ENCODE measurements at places on chromosomes 5 and 9.

- DNase-seq, result no peak
Measured at GRCh38 chr9:23015557-23015956, 568.9 kb downstream of the DMRTA1 start.

DNA sequence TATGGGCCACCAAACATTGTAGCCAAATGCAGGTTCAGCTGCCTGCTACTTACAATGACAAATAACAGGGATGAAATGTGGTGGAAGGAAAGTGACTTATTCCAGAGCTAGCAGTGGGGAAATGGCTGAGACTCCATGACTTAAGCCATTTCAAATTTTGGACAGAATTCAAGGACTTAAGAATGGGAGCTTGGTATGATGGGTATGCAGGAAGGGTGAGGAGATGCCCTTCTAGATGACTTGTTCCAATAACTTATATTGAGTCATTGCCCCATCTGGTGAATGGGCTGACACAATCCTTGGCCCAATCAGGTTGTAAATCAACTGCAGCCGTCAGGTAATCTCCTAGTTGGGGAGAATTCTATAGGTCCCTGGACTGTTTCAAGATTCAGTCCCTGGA is 230.7 kb upstream of the SGCD start:
- DNase-seq, result no peak

GRCh38 chr5:82747986-82748385 is 329.2 kb downstream of the TMEM167A start:
- DNase-seq, result no peak

DNA sequence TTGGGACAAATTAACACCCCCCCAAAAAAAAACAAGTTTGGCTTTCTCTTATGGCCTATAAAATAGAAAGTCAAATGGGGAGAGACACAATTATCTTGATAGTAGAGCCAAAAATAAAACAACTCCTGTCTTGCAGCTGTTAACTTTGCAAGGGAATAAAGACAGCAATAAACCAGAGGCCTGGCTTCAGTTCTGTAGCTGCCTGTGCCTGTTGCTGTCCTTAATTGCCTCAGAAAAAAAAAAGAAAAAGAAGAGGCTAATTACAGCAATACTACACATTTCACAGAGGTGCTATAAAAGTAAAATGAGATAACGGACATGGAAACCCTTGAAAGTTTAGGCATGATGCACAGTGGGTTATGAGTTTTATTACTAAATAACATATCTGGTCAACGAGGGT is 170.7 kb upstream of the IRX1 start:
- DNase-seq, result no peak

DNA sequence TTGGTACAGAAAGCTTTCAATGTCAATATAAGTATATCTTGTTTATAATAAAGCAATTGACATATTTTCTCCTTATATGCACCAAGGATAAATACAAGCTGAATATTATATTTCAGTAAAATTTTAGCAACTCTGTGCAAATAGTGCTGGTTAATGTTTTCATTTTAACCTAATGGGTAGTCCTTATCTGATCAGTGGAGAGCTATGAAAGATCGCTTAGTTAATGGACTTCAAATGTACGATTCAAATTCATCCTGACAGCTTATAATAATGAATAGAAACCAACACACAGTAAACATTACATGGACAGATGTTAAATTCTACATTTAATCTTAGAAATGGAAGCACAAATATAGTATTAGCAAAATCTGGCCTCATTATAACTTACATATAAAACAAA is 1495.2 kb upstream of the C9orf72 start:
- no peak for DNase-seq
